ENCODE measurements at places on chromosomes 5 and 9.

- peaks cover 2% of the 10 kb centered on the region for H3K4me1 ChIP-seq
- H3K27ac ChIP-seq: no peak overlapping the region
- no peak for DNase-seq
- H3K4me3 ChIP-seq: no peak overlapping the region
These were observed 17.8 kb downstream of the CTNNA1 start for GRCh38 chr5:138770977-138771376.

DNA sequence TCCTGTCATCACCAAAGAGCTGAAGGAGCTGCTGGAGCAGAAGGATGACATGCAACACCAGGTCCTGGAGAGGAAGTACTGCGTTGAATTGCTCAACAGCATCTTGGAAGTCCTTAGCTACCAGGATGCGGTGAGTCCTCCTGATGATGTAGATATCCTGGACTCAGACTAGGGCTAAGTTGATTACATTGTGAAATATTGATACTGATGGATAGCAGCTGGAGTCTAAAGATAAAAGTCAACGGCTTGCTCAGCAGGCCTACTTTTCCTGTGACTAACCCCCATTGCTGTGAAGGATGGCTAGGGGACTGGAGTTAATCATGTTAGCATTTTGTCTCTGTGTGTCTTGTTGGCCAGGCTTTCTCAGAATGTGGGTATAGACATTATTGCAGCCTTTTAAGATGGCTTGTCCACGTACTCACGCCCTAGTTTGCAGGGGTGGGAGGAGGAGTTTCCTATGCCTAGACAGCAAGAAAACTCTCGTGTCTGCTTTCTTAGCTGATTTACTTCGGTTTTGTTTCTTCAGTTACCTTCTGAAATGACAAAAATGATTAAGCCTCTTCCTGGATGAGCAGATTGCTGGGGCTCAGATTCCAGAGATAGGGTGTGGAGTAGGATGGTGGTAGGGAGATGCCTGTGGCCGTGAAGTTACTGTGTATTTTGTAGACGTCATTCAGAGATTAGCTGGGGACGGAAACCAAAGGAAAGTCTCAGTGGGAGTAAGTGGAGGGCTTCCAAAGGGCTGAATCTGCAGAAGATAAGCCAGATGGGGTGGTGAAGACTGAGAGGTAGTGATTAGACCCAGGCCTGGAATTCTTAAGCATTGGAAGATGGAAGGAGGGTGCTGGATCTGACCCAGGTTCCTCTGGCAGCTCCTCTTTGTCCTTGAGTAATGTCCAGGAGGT is 166.3 kb downstream of the DOCK2 start:
- H3K4me3 ChIP-seq: no peak overlapping the region
- no peaks in the 10 kb centered on the region for H3K27me3 ChIP-seq
- peak overlapping the region; percentile 32 for H3K27ac ChIP-seq
- peak; percentile 29 for DNase-seq
- peaks cover 55% of the 10 kb centered on the region for H3K36me3 ChIP-seq

- no peak overlapping the region for H3K27ac ChIP-seq
- DNase-seq: no peak
- H3K36me3 ChIP-seq: no peaks in the 10 kb centered on the region
- no peak overlapping the region for H3K4me3 ChIP-seq
- no peaks in the 10 kb centered on the region for H3K27me3 ChIP-seq
These were observed 159.9 kb upstream of the RAI14 start for GRCh38 chr5:34496260-34496691.

DNA sequence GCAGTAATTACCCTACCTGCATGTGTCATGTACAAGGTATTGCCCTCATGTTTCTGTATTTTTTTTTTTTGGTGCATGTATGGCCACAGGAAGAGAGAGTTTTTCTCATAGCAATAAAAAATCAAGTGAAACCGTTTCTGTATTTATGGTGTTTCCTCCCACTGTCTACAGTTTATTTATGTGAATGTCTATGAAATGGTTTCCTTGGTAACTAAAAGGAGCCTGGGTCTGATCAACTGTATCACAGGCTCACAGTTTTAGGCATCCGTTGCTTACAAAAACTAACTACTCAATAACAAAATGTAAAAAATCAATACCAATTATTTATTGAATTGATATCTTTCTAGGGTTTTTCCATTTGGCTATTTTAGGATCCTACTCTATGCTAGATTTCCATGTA is 464.4 kb downstream of the TAF11L14 start:
- H3K4me3 ChIP-seq: no peak overlapping the region
- DNase-seq: no peak
- H3K27me3 ChIP-seq: no peaks in the 10 kb centered on the region
- H3K36me3 ChIP-seq: no peaks in the 10 kb centered on the region

- peaks cover 10% of the 10 kb centered on the region for H3K27me3 ChIP-seq
- peak; percentile 82 for DNase-seq
- H3K36me3 ChIP-seq: peaks cover 7% of the 10 kb centered on the region
- H3K4me3 ChIP-seq: peak within 1 kb of the TSS; percentile 72
These were observed at the start of gene WDR38 for GRCh38 chr9:124852829-124853531. Gene WDR38 (plus strand): TSS chr9:124853460. CDS start chr9:124853532, 72 bp downstream.

DNA sequence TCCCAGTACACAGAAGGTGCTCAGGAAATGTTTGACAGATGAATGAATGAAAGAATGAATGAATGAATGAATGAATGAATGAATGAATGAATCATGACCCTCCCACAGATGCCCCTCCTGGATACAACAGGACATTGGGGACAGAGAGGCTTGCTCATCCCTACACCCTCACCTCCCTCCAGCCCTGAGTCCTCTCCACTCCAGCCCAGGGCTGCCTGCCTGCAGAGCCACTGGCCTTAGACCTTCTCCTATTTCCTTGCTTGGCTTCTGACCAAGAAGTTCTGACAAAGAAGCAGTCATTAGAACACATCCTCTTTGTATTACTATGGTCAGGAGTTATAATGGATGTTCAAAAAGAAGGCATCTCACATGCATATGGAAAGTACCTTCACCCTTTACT is 240.7 kb upstream of the DAPK1 start:
- no peak overlapping the region for H3K27ac ChIP-seq
- H3K36me3 ChIP-seq: no peaks in the 10 kb centered on the region
- H3K4me1 ChIP-seq: no peaks in the 10 kb centered on the region
- no peak overlapping the region for H3K4me3 ChIP-seq

DNA sequence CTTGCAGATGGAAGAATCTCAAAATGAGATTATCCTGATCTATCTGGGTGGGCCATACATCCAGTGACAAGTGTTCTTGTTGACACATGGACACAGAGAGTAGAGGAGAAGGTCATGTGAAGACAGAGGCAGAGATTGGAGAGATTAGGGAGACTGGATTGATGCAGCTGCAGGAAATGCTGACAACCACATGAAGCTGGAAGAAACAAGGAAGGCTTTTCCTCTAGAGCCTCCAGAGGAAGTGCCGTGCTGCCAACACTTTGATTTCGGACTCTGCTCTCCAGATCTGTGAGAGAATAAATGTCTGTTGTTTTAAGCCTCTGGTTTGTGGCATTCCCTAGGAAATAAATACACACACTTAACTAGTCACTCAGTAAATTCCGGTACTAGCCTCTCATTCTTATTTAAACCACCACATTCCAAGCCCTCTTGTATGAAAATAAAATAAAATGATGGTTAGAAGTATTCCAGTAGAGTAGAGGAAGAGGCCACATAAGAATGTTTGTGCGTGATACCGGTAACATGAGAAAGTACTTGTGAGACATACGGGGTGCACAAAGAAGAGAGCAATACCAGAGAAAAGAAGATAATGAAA is 110.9 kb upstream of the DMAC1 start:
- no peaks in the 10 kb centered on the region for H3K36me3 ChIP-seq
- peaks cover 6% of the 10 kb centered on the region for H3K27me3 ChIP-seq
- DNase-seq: no peak
- H3K4me3 ChIP-seq: no peak overlapping the region
- H3K4me1 ChIP-seq: peaks cover 8% of the 10 kb centered on the region
- no peak overlapping the region for H3K27ac ChIP-seq
